SJSA1 (cell line): ENCODE measurements at places on chromosomes 7 and 10. TPM values are rescaled to one million over a fixed set of nuclear protein-coding genes. Genes with fewer than 3 reads are reported as not detected.

DNA sequence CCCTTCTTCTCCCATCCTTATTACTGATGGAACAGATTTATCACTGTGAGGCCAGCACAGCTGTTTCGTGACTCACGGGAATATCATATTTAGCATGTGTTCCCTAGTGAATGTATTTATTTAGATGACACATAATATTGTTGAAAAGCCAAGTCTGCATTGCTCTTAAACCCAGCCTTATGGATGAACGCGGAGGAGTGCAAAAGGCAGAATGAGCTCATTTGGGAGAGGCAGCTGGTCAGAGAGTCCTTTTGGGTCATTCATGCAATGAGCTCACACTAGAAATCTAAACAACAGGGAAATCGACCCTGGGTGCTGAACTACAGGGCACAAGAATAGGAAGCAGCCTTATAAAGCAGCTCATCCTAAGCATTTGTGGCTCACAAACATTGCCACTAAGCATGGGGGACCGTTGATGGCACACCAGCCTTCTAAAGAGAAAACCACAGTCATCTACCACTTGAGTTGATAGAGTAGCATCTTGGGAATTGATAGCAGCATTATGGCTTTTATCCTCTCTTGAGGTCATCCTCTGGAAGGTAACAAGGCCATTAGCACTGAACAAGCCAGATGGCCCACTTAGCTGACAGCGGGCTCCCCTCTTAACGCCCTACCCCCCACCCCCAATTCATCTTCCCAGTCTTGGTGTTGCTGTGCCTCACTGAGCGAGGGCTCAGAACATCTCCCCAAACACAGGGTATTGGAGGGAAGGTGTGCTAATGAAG is 32.9 kb upstream of the SDK1 start:
- H3K4me1 ChIP-seq: peaks cover 15% of the 10 kb centered on the region
- H3K4me3 ChIP-seq: no peak overlapping the region
- H3K36me3 ChIP-seq: no peaks in the 10 kb centered on the region
- peak; percentile 50 for DNase-seq
- no peak overlapping the region for H3K27ac ChIP-seq
- H3K27me3 ChIP-seq: no peaks in the 10 kb centered on the region

DNA sequence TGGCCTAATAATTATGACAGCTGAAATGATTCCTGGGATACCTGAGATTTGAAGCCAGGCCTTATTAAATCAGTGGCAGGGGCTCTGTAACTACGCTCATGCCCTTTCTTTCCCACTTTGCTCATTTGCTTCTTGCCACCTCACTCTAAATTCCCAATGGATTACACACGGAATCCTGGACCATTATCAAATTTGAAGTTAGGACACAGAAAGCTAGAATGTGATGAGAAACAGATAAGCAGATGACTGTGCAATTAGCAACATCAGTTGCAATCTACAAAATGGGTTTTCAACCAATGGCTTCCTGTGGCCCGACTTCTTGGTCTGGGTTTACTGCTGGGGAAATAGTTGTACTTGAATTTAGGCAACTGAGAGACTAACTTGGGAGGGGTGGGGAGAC is 374.3 kb downstream of the INHBA start:
- no peak for DNase-seq
- H3K27ac ChIP-seq: no peak overlapping the region
- peaks cover 25% of the 10 kb centered on the region for H3K4me1 ChIP-seq

- no peaks in the 10 kb centered on the region for H3K27me3 ChIP-seq
- no peak overlapping the region for H3K27ac ChIP-seq
- DNase-seq: no peak
- no peak overlapping the region for H3K4me3 ChIP-seq
These were observed 1.3 kb downstream of the ELN start for GRCh38 chr7:74029089-74029785.

DNA sequence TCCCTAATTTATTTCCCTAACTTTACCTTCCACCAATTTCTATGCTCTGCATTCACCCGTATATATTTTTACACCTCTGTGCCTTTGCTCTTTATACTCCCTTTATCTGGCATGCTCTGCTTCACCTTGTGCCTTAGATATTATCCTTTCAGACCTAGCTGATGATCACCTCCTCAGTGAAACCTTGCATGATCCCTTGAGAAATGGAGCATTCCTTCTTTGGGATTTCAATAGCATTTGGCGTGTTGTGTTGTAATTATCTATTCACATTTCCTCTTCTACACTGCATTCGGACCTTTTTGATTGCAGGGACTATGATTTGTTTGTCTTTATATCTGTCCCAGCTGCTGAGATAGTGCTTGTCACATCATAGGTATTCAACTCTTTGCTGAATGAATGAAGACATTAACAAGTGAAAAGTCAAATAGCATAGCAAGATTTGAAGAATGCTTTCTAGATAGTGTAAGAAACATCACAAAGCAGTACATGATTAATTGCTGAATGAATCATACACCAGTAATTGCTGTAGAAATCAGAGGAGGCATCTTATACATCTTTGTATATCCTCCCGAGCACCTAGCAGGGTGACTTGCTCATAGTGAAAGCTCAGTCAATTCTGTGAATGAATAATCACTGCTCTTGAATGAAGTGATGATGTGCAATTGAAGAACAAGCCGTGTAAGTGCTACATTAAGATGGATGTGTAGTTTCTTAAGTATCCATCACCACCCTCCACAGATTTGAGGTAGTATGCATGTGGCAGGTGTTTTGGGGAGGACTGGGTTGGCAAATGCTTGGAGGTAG is 2.0 kb upstream of the TM9SF3 start:
- no peak overlapping the region for H3K4me3 ChIP-seq
- peaks cover 25% of the 10 kb centered on the region for H3K36me3 ChIP-seq
- H3K27ac ChIP-seq: no peak overlapping the region
- H3K4me1 ChIP-seq: peaks cover 29% of the 10 kb centered on the region
- DNase-seq: peak; percentile 32
- H3K27me3 ChIP-seq: no peaks in the 10 kb centered on the region

DNA sequence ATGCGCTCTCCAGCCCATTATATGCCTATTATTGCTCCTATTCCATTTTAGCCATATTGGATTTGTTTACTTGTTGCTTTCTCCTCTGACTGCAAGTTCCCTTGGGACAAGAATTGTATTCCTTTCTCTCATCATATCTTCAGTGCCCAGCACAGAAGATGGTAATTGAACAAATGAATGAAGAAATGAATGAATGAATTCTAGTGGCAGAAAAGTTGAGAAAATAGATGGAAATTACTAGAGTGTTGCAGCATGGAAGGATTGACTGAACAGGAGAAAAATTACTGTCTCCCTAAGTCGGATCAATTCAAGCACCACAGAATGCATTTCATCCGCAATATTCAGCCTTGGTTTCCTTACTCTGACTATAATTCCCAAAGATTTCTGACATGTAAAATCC is 1243.2 kb downstream of the SORCS1 start:
- no peak for DNase-seq
- no peak overlapping the region for H3K4me3 ChIP-seq
- H3K4me1 ChIP-seq: no peaks in the 10 kb centered on the region
- no peaks in the 10 kb centered on the region for H3K27me3 ChIP-seq
- no peaks in the 10 kb centered on the region for H3K36me3 ChIP-seq

DNA sequence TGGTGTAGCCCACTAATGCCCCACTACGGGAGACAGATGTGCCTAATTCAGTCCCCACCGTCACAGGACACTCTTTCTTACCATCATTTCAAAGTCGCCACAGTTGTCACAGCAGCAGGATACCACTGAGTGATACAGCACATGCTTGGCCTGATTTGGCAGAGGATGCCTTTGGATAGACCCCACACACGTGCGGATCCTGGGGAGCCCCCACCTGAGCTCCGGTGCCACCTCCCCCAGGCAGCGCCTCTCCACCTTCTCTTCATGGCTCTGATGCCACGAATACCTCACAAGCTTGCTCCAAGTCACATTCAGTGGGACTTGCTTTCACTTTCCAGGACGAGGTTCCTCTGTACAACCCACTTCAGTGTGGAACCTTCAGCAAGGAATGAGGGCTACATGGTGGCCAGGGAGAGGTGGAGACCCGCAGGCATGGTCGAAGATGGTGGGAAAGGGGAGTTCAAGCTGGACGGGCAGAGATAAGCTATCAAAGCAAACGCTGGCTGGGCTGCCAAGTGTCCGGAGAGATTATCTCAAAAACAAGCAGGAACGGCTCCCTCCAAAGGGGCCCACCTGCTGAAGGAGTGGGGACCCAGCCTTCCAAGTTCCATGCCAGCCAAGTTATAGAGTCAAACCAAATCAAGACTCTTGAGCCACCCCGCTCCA is 107.4 kb downstream of the ZRANB1 start:
- H3K27me3 ChIP-seq: no peaks in the 10 kb centered on the region
- H3K27ac ChIP-seq: no peak overlapping the region
- H3K4me1 ChIP-seq: peaks cover 30% of the 10 kb centered on the region
- peaks cover 11% of the 10 kb centered on the region for H3K36me3 ChIP-seq

- H3K36me3 ChIP-seq: no peaks in the 10 kb centered on the region
- no peak overlapping the region for H3K27ac ChIP-seq
- no peak overlapping the region for H3K4me3 ChIP-seq
These were observed 88.9 kb upstream of the KLF6 start for GRCh38 chr10:3873728-3874461.

DNA sequence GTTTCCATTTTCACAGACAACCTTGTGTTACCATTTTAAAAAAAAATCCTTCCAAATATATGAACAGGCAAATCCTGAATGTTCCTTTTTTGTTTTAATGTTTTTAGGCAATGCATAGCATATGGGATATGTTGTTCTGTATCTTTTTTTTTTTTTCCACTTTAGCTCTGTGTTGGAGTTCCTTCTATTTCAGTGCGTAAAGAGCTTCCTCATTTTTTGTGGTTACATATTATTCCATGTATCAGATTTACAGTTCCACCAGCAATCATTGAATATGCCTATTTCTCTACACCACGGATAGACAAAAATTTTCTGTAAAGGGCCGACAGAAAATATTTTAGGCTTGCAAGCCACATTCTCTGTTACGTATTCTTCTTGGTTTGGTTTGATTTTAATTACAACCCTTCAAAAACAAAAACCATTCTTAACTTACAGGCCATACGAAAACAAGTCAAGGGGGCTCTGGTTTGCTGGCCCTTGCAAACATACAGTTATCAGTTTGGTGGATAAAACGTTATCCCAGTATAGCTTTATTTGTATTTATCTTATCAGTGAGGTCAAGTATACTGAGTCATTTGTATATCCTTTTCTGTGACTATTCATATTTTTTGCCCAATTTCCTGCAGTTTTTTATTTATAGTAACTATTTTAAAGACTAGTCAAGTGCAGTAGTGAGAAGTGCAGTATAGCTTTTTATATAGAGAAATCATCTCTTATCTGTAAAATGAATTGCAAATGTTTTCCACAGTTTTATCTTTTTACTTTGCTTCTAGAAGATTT is 55.7 kb downstream of the RALA start:
- no peak overlapping the region for H3K4me3 ChIP-seq
- peaks cover 30% of the 10 kb centered on the region for H3K4me1 ChIP-seq
- H3K27ac ChIP-seq: no peak overlapping the region
- DNase-seq: no peak
- no peaks in the 10 kb centered on the region for H3K27me3 ChIP-seq

DNA sequence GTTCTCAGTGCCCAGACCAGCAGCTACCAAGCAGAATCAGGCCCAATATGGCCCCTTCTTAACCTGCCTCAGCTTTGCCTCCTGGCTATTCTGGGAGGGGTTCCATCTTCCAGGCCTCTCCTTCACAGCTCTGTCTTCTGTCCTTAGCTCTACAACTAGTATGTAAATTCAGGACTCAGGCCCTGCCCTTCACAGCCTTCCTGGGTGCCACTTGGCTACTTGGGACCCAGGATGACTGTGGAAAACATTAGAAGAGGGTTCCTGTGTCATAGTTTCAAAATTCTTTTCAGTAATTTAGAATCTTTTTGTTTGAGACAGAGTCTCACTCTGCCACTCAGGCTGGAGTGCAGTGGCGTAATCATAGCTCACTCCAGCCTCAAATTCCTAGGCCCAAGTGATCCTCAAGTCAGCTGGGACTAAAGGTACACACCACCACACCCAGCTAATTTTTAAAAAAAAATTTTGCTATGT is 33.2 kb upstream of the PAPSS2 start:
- no peak overlapping the region for H3K4me3 ChIP-seq
- DNase-seq: no peak
- H3K4me1 ChIP-seq: no peaks in the 10 kb centered on the region

DNA sequence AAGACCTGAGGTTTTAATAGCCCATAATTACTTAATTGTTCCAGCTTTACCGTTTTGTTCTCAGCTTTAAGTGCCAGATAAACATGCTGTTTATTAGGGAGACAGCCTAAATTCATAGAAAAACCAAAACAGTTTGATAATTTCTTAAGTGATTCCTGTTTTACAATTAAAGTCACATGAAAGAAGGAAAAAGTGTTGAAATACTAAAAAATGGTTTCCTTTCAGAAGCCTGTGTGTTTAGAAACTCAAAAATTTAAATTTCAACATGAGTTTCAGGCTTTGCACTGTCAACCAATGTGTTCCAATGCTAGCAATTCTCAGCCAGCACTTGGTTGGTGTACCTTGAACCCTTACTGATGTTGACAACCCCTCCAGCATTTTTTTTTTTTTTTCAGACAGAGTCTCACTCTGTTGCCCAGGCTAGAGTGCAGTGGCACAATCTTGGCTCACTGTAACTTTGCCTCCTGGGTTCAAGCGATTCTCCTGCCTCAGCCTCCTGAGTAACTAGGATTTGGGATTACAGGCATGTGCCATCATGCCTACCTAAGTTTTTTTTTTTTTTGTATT is 135.3 kb downstream of the ICA1 start:
- no peak overlapping the region for H3K4me3 ChIP-seq
- no peak for DNase-seq
- H3K4me1 ChIP-seq: no peaks in the 10 kb centered on the region
- no peaks in the 10 kb centered on the region for H3K36me3 ChIP-seq
- H3K27me3 ChIP-seq: no peaks in the 10 kb centered on the region
- no peak overlapping the region for H3K27ac ChIP-seq

DNA sequence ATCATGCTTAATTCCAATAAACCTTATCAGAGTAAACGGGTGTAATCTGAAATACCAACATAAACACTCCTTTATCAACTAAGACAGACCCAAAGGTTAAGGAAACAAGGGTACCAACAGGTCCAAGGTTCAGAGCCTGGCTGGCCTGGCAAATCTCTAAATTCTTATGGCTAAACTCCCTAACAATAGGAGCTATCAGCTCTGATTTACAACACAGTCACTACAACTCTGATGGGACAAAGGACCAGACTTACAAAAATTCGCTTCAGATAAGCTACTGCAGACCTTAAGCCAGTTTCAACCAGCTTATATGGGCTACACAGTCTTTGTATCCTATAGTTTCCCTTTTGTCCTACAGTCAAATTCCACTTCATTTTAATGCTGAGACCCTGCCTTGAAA is 381.9 kb downstream of the ZWINT start:
- no peak for DNase-seq
- no peak overlapping the region for H3K27ac ChIP-seq

GRCh38 chr10:47332946-47333345 is 10.7 kb downstream of the GDF2 start:
- H3K27ac ChIP-seq: no peak overlapping the region
- H3K36me3 ChIP-seq: no peaks in the 10 kb centered on the region
- DNase-seq: no peak
- peaks cover 12% of the 10 kb centered on the region for H3K4me1 ChIP-seq
- H3K27me3 ChIP-seq: no peaks in the 10 kb centered on the region
- no peak overlapping the region for H3K4me3 ChIP-seq

GRCh38 chr10:123916775-123917174 is 25.2 kb upstream of the CPXM2 start:
- no peaks in the 10 kb centered on the region for H3K27me3 ChIP-seq
- H3K4me3 ChIP-seq: no peak overlapping the region
- no peak for DNase-seq
- H3K4me1 ChIP-seq: no peaks in the 10 kb centered on the region

Gene DDC
- not detected in 2 replicates for total RNA-seq

Gene CALML3
- total RNA-seq: not detected in 2 replicates

Gene ZNF786
- 2.9 and 3.4 TPM in 2 replicates for total RNA-seq

Gene PLEKHA8
- total RNA-seq: 11.5 and 12.5 TPM in 2 replicates

Gene TDRD1
- not detected in 2 replicates for total RNA-seq

Gene SUN3
- 17.0 and 24.4 TPM in 2 replicates for total RNA-seq

Gene PON1
- not detected in 2 replicates for total RNA-seq

Gene COL13A1
- 74.8 and 95.4 TPM in 2 replicates for total RNA-seq

Gene UNCX
- total RNA-seq: not detected in 2 replicates

Gene GJD4
- total RNA-seq: 0.13 TPM in 1 of 2 replicates, not detected in the other

Gene ACTL6B
- total RNA-seq: not detected in 2 replicates
